ENCODE measurements at places on chromosomes 11 and 22.

- no peak for DNase-seq
Measured at GRCh38 chr11:106463154-106463553, 385.7 kb downstream of the AASDHPPT start.

DNA sequence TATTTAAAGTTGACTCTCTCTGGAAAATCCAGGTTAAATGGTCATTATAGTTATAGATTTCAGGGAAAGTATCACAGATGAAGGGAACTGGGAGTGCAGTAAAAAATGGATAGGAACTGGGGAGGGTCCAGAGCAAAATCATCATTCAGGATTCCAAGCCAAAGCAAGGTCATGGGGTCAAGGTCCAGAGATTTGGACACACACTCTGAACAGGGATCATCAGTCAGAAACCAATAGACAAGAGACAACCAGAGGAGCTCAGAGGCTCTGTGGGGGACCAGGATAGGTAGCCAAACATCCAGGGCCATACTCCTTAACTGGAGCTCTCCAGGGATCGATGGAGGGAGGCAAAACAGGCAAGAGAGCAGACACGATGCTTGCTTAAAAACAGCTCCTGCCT, 27.3 kb upstream of the PSMA1 start:
- DNase-seq, result no peak

DNA sequence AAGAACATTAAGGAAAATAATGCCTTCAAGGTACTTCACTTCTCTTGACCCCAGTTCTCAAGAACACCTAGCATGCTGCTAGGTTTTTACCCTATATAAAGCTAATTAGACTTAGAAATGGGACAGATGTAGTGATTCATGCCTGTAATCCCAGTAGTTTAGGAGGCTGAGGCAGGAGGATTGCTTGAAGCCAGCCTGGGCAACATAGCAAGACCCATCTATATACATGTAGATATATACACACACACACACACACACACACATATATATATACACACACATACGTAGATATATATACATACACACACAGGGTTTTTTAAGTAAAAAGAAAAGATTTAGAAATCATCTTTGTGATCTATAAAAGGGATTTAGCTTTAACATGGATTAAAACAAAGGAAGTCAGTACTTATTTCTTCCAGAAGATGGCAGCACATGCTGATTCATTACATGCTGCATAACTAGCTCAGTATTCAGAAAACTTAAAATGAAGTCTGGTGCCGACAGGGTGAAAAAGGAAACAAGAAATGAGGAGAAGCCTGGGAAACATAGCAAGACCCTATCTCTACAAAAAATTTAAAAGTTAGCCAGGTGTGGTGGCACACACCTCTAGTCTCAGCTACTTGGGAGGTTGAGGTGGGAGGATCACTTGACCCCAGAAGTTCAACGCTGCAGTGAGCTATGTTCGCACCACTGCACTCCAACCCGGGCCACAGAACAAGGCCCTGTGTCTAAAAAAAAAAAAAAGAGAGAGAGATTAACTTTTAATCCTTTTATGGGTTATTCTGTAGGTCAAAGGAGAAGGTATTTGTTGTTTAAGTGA, 28.5 kb upstream of the RBX1 start:
- peak; percentile 28 for DNase-seq

DNA sequence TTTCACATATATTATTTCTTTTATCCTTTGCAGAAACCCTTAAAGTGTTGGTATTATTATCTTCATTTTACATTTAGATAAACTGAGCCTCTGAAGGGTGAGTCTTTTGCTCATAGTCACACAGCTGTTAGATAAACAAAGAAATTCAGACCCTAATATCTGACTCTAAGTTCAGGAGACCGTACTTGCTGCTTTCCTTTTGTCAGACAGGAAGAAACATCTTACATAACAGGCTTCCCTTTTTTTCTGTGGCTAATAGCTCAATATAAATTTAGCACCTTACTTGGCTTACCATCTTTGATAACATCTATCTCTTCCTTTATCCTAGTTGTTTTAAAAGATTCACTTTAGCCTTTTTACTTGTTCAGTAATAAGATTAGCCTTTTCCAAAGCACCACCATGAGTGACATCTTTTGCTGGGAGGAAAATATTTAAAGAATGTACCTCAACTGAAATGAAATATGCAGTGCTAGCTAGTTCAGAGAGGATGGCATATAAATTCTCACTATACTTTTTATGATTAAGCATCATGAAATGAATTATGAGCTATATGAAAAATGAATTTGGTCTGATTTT, 128.6 kb downstream of the WNT11 start:
- no peak for DNase-seq

DNA sequence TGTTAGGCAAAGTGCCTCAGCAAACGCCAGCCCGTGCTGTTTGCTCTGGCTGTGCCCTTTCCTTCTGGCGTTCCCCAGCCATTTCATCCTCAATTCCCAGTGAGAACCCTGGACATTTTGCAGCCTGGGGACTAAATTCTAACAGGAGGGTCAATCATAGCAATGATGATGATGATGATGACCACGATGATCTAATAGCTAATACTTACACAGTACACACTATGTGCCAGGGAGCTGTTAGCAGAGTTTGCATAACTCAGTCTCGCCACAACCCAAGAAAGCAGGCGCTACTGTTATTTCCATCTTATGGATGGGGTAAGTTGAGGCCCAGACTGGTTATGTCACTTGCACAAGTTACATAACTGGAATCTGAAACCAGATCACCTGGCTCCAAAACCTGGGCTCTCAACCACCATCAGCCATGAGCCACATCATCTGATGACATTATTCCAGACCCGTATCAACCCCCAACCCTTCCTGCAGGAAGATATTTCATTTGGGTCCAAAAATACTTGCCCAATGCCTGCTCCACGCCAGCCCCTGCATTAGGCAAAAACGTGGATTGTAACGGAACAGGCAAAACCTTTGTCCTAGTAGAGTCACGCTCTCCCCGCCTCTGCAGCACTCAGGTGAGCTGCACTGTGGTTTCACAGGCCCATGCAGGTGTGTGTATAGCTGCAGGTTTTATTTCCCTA, 132.6 kb upstream of the SERPIND1 start:
- no peak for DNase-seq

- no peak for DNase-seq
Measured at GRCh38 chr11:132318421-132319157, 948.2 kb downstream of the NTM start.

GRCh38 chr22:37260901-37261336, 16.9 kb upstream of the RAC2 start:
- peak; percentile 81 for DNase-seq

DNA sequence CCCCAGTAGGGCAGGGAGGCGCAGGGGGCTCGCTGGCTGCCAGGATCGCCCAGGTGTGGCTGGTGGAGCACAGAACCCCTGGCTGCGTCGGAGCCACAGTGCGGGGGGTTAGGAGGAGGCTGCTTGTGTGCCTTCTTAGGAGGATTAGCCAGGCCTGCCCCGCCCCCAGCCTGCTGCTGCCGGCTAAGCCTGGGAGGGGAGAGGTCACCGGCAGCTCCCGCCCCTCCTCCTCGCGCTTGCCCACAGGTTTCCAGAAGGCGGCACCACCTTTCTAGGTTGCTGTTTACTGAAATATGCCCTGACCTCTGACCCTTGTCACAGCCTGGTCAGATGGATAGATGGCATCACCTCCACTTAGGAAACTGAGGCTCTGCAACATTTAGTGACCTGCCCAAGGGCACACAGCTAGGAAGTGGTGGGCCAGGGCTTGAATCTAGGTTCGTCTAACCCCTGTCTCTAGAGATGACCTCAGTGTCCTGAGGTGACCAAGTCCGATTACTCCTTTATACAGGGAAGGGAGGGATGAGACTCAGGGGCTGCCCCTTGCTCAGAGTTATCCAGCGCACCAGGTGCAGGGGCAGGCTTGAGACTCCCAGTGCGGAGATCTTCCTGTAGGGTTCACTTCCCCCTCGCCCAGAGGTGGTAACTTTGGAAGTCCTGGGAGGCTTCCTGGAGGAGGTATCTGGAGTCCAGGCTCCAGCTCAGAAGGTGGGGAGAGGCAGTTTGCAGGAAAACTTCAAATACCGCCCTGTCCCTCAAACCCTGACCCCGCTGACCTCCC, 44.0 kb downstream of the MYO7A start:
- no peak for DNase-seq

GRCh38 chr11:81792416-81792815, 941.2 kb downstream of the FAM181B start:
- no peak for DNase-seq

DNA sequence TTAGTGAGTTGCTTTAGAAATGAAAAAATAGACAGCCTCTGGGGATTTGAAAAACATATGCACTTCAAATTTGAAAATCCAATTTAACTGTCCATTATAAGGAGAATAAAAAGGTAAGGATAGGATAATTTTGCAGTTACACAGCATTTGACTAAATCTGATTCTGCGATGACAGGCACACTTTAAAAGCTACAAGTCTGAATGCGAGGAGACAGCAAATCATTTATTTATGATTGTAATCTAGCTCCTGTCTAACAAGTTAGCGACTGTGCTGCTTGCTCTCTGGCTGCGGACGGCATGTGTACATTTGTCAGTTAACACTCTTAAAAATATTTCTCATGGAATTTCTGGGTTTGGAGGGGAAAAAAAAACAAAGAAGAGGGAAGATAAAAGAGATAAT, 514.8 kb downstream of the MN1 start:
- no peak for DNase-seq

- no peak for DNase-seq
Measured at GRCh38 chr22:41909310-41910049, 5.4 kb downstream of the SHISA8 start.

Data from activated T-cell treated with anti-CD3 and anti-CD28 coated beads, Interleukin-2, amount 50 U/mL, for 48 hours (primary cell).